ENCODE measurements at places on chromosomes 7 and 10.

GRCh38 chr7:87530126-87530525, 54.6 kb upstream of the ABCB4 start:
- no peak for DNase-seq

DNA sequence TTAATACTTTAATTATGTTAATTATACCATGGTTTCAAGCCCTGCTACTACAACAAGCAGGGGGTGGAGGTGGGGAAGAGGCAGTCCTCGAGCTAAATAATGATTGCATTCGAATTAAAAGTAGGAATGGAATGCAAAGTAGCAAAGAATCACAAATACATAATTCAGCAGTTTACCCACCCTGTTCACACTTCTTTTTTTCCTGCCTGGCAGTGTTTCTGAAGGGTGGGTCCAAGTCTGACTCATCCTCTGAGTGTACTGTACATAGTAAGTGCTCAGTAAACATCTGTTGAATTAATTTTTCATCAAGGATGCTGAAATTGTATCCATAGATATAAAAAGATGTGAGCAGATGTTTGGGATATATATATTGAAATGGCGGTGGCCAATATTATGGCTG, 778.8 kb downstream of the LRMDA start:
- DNase-seq = no peak

GRCh38 chr10:11397980-11398580, 213.4 kb downstream of the USP6NL start:
- no peak for DNase-seq

GRCh38 chr7:135074096-135074495, 73.8 kb upstream of the TMEM140 start:
- no peak for DNase-seq

GRCh38 chr7:28433699-28434219, 21.4 kb downstream of the CREB5 start:
- DNase-seq = no peak

DNA sequence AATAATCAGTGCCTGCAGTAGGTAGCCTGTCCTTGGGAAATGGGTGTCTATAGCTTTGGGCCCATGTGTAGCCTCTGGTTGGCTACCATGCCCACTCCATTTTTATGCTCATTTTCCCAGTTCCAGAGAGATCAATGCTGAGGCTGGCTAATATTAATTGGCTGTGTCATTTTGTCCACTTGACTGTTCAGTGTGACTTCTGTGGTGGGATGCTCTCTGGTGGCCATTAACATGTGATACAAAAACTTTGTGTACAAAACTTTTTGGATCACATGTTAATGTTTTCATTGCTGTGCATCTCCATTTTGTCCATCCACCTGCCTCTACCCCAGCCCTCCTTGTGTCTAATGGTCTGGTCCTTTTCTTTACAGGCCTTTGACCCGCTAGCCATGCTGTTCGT, 22.7 kb downstream of the VIM start:
- DNase-seq = no peak

- DNase-seq = no peak
These were observed 17.9 kb downstream of the PRKCQ start for GRCh38 chr10:6562221-6562620.

DNA sequence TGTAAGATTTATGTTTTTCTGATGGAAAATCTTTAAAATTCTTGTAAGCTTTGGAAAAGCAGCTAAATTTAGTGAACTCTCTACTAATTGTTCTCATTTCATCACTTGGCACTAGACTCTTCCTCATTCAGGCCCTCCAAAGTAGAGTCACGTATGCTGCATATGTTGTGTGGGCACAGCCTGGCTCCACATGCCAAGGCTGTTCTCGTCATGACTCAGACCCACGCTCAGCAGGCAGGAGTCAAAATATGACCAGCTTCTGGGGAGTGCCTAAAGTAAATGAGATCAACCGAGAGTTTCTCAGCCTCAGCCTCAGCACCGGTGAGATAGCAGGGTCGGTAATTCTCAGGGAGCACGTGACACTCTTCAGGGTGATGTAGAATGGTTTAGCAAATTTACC, 1672.9 kb downstream of the REEP3 start:
- no peak for DNase-seq

- no peak for DNase-seq
These were observed 246.2 kb downstream of the MAD1L1 start for GRCh38 chr7:1986366-1987083.

GRCh38 chr7:137454767-137455166, 111.2 kb upstream of the PTN start:
- no peak for DNase-seq

GRCh38 chr10:45460235-45460878, 86.3 kb downstream of the ALOX5 start:
- no peak for DNase-seq

DNA sequence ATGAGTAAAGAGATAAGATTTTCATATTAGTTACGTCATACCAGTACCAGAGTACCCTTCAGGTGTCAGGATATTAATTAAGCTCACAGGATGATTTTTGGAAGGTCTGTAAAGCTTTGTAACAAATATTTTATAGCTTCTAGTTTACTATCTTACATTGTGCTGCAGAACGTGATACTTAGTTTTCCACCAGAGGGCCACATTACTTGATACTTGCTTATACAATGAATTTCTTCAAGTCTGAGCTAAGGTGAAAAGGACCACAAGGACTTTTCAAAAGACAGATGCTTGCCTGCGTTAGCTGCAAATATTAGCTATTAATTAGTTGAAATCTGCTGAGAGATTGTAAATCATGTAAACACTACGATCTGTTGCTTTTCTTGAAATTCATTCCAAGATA, 12.2 kb downstream of the FOXP2 start:
- no peak for DNase-seq

DNA sequence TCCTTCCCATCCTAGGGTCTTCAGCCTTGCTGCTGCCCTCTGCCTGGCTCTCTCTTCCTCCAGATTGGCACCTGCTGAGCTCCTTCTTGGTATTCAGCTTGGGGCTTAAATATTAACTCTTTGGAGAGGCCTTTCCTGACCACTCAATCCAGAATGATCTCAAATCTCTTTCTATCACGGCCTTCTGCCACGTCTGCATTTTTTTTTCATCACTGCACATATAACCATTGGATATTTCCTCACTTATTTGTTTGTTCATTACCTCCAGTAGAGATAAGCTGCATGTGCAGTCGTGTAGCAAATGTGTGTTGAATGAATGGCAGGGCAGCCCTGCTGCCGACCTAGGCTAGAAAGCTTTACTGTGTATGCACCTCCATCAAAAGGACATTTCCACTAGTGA, 51.6 kb upstream of the MPP7 start:
- no peak for DNase-seq

GRCh38 chr7:2529161-2530070, 9.8 kb downstream of the LFNG start:
- DNase-seq = no peak

DNA sequence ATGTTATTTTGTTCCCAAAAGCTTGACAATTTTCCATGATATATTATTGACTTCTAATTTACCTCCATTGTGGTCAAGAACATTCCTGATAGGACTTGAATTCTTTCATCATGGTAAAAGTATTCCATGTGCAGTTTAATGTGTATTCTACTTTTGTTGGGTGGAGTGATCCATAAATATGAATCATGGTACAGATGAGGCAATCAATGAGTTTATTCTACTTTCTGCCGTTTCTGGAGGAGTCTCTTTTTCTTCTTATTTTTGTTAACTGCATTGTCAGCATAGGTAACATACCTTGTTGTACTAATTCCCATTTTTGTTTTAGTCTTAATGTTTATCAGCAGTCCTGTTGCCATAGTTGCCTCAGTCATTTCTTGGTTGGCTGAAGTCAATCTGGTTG, 69.6 kb downstream of the SHOC2 start:
- DNase-seq = no peak

DNA sequence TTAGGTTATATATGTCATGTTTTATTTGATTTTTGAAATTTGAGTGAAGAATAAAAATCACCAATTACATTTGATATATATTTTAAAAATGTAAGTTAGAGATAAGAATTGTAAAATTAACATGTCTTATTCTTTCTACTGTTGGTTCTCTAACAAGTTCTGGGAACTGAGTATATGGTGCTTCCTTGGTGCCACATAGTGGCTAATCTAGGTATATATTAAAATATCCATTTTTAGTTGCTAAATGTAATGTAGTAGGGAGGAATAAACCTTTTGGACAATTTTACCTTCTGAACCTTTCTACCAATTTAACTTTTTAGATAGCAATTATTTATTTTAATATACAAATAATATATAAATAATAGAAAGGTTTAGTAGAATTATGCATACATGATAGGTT, 17.5 kb downstream of the CFAP69 start:
- no peak for DNase-seq

GRCh38 chr10:78079411-78079810, 45.7 kb downstream of the RPS24 start:
- DNase-seq = no peak

GRCh38 chr10:100340948-100341847, 5.8 kb upstream of the SCD start:
- DNase-seq = no peak

DNA sequence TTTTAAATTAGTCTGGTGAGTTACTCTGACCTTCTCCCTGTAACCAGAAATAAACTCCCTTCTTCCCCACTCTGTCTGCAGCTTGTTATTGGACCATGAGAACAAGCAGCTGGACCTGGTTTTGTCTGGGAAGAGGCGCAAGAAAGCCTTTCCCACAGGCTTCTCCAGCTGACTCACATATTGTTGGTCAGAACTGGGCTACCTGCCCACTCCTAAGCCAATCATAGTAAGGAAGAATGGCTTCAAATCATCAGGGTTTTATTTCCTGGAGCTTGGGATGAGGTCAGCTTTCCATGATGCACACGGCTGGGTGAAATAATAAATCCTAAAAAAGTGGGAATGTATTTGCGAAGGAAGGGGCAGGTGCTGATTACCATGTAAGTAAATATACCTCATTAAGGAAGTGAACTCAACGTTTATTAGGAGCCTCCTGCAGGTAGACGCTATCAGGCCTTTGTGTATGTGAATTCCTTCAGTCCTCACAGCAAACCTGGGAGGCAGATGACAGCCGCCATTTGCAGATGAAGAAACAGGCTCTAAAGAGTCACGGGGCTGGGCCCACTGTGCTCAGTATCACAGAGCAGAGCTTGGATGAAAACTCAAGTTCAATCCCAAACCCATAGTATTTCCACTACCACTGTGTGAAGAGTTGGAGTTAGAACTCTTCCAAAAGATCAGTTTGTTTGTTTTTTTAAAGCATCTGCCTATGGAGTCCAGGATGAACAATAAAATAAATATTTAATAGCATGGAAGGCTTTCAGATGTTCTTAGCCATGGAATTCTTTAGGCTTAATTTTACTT, 32.8 kb downstream of the IL15RA start:
- no peak for DNase-seq

DNA sequence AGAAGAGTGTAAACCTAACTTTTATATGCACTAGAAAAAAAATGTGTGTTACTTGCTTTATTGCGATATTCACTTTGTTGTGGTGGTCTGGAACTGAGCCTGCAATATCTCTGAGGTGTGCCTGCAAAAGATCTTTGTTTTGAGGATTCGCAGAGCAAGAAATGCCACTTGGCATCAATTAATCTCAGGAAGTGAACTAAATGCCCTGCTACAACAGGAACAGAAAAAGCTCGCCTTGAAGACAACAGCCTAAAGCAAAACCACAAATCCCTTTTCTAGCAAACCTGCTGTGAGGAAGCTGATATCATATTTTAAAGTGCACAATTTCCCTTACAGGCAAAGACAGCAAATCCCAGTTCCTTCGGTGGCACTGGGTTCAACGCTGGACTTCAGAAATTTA, 675.8 kb downstream of the KCNMA1 start:
- DNase-seq = no peak

DNA sequence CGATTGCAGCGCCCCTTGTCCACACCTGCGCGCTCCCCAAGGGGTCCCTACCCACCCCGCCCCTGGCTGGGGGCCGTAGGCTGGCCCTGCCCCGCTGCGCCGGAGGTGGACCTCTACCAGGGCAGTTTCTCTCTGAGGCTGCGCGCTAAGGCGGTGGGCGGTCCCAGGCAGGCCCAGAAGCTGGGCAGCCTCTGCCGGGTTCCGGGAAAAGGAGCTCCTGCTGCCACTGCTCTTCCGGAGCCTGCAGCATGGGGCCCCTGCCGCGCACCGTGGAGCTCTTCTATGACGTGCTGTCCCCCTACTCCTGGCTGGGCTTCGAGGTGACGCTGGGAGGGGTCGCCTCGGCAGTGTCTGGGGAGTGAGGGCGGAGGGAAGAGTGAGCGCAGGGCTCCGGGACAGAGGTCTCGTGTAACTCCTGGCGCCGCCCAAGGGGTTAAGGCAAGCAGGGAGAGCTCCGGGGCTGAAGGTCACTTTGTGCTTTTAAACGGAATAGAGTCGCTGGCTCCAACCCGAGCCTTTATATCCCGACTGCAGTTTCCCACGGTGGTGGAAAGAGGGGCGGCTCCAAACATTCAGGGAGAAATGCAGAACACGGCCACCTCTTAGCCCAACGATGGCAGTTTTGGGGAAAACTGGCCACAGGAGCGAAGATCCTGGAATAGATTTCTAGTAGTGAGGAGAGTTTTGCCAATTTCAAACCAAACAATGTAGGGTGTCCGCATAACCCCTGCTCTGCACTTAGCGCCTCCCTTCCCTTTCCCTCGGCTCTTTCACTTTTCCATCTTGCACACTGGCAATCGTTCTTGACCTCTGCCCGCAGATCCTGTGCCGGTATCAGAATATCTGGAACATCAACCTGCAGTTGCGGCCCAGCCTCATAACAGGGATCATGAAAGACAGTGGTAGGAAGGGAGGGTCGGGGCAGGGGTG, at the start of gene GSTK1:
GSTK1 (plus strand) TSS at position 176 of the 930 bp plus-strand sequence; CDS start at position 249, 73 bp downstream.
- peak; percentile 72 for DNase-seq

GRCh38 chr10:75508239-75508813, 76.9 kb downstream of the LRMDA start:
- no peak for DNase-seq

DNA sequence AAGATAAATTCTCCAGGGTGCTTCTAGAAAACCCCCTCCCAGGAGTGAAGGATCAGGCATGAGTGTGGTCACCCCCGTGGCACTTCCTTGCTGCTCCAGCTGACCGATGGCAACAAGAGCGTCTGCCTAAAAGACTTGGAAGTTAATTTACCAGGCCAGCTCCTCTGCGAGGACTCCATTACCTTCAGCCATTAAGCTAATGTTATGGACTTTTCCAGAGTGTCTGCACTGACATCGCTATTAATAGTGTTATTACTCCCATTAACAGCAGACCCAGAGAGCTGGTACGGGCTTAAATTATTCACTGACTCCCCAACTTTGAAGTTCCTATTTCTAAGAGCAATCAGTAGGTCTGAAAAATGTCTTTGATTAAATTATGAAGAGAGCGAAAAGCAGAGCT, 345.8 kb downstream of the PLXNA4 start:
- DNase-seq = no peak

- DNase-seq = no peak
These were observed 900.6 kb downstream of the KCNMA1 start for GRCh38 chr10:76736815-76737618.

- DNase-seq = no peak
These were observed 78.0 kb upstream of the ZNF479 start for GRCh38 chr7:57210212-57210611.

DNA sequence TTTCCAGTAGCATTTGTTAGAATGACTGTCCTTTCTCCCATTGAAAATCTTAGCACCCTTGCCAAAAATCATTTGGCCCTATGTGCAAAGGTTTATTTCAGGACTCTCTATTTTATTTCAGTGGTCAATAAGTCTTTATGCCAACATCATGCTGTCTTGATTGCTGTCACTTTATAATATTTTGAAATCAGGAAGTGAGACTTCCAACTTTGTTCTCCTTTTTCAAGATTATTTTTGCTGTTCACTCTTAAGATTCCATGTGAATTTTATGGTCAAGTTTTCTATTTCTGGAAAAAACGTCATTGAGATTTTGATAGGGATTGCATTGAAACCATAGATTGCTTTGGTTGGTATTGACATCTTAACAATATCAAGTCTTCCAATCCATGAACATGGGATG, 65.1 kb downstream of the PAXIP1 start:
- no peak for DNase-seq

- no peak for DNase-seq
These were observed 323.7 kb downstream of the RPS24 start for GRCh38 chr10:78357141-78358063.

Measured in stimulated activated CD4-positive, alpha-beta T cell treated with anti-CD3 and anti-CD28 coated beads, Interleukin-15, amount 100 ng/mL, for 48 hours (primary cell).